ENCODE measurements at places on chromosomes 16 and 17. TPM values are rescaled to one million over a fixed set of nuclear protein-coding genes. Genes with fewer than 3 reads are reported as not detected.

DNA sequence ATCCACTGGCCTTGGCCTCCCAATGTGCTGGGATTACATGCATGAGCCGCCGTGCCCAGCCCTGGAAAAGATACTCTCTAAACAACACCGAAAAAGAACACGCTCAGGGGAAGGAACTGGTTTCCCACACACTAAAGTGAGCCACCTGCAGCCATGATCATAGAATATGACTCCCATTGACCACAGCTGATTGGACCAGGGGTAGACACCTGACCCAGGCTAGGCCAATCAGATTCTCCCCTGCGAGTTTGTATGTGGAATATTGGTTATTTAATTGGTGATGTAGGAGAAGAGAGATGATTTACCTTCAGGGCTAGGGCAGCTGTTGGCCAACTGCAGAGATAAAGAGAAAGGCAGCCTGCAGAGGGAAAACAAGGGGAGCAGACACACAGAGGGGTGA, 9.0 kb upstream of the GGA2 start:
- no peak for DNase-seq

The CENPX gene
- total RNA-seq, result 157 TPM

The MMP15 gene
- total RNA-seq, result 12.3 TPM

DNA sequence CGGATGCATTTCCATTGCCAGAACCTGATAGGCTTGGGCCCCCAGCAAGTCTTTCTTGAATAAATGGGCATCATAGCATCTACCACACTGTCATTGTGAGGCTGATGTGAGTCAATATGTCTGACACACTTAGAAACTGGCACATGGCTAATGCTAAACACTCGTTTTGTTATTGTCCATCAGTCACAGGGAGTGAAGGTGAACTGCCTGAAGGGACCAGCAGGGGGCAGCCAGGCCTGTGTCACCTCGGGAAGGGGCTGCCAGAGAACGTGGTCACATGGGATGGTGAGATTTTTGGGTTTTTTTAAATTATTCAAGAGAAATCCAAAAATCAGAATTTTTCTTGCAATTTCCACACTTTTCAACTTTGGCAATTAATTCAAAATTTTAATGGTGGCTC, 831 bp upstream of the RCVRN start:
- DNase-seq, result no peak

The USH1G gene
- total RNA-seq, result not detected

DNA sequence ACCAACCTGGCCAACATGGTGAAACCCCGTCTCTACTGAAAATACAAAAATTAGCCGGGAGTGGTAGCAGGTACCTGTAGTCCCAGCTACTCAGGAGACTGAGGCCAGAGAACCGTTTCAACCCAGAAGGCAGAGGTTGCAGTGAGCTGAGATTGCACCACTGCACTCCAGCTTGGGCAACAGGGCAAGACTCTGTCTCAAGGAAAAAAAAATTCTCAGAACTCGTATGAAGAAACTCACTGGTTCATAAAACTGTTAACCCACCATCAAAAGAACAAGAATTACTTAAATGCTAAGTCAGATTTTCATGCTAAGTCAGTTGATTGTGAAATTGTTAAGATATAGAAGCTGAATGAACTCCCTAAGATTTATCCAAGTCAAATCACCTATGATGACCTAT, 31.3 kb downstream of the SLC39A11 start:
- no peak for DNase-seq

DNA sequence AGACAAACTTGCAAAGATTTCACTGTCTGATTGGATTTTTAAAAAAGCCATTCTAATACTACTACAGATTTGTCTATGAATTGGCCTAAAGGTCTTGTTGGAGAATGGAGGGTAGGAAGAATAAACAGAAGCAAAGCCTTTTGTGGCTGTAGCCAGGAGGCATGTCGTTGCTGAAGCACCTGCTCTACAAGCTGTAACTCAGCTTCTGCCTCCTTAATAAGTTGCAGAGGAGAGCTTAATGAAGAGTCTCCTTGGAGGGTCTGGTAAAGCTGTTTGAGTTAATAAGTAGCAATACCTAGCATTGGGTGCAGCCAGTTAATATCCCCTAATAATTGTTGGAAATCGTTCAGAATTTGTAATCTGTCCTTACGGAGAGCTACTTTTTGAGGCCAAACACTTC, 10.0 kb upstream of the ZNF689 start:
- DNase-seq, result no peak

The PHF23 gene
- total RNA-seq, result 28.0 TPM

DNA sequence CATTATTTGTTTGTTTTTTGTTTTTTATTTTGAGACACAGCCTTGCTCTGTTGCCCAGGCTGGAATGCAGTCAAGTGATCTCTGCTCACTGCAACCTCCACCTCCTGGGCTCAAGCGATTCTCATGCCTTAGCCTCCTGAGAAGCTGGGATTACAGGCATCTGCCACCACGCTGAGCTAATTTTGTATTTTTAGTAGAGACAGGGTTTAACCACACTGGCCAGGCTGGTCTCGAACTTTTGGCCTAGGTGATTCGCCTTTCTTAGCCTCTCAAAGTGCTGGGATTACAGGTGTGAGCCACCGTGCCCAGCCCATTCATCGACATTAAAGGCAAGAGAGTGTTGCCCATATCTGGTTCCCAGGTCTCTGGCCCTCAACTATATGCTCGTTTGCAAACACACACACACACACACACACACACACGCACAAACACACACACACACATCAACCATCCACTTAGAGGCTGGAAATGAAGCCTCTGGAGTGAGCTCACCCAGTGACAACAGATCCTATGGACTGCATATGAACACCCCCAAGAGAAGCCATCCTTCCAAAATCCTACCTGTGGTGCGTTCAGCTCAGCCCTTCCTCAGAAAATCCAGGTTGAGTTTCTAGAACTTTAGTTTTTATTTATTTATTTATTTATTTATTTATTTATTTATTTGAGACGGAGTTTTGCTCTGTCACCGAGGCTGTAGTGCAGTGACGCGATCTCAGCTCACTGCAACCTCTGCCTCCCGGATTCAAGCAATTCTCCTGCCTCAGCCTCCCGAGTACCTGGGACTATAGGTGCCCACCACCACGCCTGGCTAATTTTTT, 12.3 kb upstream of the SEPHS2 start:
- no peak for DNase-seq

DNA sequence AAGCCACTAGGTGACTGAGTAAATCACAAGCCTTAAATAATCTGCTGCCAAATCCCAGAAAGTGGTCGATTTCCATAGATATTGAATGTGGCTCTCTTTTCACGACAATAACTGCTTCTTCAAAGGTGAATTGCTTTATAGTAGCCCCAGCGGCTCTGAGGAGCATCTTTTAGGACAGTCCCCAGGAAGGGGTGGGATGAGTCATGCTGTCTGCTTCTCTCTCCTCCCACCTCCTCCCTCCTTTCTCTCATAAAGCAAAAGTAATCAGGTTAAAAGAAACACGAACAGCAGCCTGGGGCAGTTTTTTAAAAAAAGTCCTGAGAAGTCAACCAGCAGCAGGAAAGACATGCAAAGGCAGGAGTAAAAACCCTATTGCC, 1.8 kb downstream of the KIAA0513 start:
- peak; percentile 52 for DNase-seq

- peak; percentile 85 for DNase-seq
Measured at GRCh38 chr16:30775392-30776188, 11.4 kb downstream of the ZNF629 start.

The ENO3 gene
- total RNA-seq, result 21.3 TPM

Data from Caki2 (cell line).